ENCODE measurements at places on chromosomes 1 and 21.

- no peak for DNase-seq
These were observed 2.7 kb upstream of the RAD54L start for GRCh38 chr1:46244656-46245371.

- no peak for DNase-seq
These were observed 3.1 kb downstream of the ENO1 start for GRCh38 chr1:8875216-8875861.

DNA sequence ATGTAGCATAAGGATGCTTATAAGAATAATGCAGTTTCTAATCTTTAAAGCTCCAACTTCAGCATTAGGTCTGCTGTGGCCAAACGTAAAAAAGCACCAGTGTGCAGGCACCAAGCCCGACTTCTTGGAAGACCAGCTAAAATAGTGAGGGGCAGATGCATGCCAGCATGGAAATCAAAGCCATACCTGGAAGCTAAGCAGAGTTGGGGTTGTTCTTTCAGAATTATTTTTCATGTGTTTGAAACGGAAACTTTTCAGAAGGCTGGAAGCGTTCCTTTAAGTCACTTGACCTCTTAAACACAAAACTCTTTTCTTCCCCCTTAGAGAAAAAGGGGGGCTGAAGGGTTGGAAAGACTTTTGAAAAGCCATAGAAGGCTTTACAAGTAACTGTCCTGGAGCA is 329.2 kb upstream of the C1orf87 start:
- DNase-seq = no peak

DNA sequence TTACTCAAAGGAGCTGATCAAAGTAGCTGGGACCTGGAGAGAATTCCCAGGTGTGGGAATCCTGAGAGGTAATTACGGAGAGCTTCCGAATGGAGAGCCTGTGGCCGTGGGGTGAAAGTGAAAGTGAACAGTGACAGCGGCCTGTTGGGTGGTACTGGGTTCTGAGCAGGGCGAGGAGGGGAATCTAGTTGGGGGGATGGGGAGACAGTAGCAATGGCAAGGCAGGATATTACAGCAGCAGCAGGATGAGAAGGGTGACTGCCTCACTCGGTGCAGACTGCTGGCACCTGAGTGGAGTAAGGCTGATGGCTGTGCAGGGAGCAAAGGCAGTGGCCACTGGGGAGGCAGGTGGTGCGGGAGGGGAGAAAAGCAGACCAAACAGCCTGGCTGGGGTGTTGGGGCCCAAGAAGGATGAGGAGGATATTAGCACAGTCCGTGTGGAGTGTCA is 70.3 kb upstream of the PRDX6 start:
- DNase-seq = no peak

GRCh38 chr1:1132956-1133750 is 17.3 kb upstream of the C1orf159 start:
- DNase-seq = no peak
